Activated CD8-positive, alpha-beta memory T cell treated with anti-CD3 and anti-CD28 coated beads for 48 hours (primary cell): ENCODE measurements at places on chromosomes 7 and 10.

DNA sequence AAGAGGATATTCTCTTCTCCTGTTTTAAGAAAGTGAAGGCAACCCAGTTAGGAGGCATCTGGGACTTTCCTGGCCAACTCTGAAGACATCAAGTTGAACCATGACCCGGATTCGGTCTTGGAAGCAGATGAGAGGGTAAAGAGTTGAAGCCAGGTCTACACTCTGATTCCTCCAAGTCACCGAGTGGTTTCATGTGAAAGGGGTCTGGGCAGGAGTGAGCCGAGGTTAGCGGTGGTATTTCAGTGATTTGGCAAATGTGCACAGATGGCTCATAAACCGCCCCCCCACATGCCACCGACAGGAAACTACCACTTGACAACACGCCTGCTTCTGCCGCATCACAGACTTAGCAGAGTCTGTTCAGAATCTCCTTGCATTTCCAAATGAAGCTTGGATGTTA is 11.4 kb upstream of the REPIN1 start:
- peak; percentile 34 for DNase-seq

DNA sequence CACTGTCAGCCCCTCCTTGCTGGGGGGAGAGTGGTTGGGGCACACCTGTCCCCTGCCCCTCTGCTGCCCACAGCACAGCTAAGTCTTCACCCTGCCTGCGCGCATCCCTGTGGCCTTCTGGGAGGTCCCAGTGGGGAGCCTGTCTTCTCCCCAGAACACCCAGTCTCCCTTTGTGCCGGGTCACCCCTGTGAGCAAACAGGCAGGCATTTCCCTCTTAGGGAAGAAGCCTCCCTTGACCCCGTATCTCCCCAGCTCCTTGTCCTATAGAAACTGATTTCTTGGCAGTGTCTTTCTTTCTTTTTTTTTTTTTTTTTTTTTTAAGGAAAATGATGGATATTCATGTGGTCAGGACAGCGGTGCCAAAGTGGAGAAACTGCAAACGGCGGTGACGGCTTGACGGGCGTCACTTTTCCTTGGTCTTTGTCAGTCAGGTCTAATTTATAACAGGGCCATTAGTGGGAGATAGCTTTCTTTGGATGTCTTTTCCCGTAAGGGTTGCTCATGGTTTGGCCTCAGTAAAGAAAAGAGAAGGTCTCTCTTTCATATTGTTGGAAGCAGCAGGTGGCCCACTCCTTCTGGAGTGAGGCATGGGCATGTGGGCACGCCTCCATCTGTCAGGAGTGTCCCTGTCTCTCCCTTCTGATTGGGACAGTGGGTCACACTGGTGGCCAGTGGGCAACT is 115.3 kb downstream of the NKX6-2 start:
- DNase-seq: no peak

DNA sequence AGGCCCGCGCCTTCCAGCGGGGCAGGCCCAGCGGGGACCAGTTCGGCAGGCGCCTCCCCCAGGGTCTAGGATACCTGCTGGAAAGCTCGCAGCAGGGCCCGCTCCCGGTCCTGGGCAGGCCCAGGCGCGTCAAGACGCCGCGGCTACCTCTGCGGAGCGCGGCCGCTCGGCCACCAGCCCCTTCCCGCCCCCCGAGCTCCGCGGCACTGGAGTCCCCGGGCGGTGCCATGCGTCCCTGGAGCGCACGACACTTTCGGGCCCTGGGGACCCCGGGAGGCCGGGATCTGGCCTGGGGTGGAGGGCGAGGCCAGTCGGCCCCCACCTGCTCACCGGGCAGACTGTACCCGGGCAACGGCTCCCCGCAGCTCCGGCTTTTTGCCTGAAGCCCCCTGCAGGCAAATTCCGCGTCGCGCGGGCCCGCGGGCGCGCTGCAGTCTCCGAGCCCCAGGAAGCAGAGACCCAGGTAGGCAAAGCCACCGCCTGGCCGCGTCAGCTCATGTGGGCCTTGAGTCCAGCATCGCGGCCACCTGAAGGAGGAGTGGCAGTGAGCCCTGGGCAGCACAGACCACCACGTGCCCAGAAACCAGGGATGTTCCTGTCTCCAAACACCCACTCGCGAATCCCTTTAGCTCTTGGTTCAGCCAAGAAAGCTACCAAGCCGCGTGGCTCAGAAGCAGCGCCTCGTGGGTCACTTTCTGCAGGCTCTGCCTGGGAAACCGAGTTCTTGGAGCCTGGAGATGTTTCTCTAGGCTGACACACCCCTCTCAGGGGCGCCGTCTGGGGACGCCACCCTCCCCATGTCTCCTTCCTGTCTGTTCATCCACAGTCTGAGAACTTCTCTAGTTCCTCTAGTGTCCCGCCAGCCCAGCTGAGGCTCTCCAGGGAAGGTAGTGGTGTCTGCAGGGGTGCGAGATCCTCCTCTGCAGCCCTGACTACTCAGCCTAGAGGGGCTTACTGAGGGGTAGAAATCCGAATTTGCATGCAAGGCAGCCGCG is 46.1 kb upstream of the APBB1IP start:
- no peak for DNase-seq

DNA sequence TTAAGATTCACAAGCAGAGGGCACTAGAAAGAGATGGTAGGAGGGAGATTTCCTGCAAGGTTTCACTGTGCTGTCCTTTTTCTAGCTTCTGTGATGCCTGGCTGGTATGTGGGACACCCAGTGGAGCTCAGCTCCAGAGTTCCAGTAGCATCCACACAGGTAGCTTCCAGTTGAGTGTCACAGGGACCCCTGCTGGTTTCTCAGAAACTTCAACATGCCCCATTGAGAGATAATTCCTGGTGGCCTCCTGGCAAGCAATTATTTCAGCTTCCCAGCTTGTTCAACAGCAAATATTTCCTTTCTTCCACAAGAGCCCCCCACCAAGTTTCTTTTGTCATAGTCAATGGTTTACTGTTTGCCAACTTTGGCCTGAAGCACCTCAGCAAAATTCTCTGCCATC is 858.7 kb downstream of the REEP3 start:
- no peak for DNase-seq

- peak; percentile 29 for DNase-seq
Measured at GRCh38 chr7:128425850-128426249, 16.1 kb upstream of the IMPDH1 start.

GRCh38 chr7:158266817-158267741 is 320.5 kb downstream of the PTPRN2 start:
- DNase-seq: no peak

- no peak for DNase-seq
Measured at GRCh38 chr10:21675157-21675796, 141.2 kb downstream of the MLLT10 start.

GRCh38 chr7:99677648-99678045 is 2.1 kb downstream of the CYP3A5 start:
- no peak for DNase-seq

GRCh38 chr7:14305233-14305866 is 315.9 kb upstream of the ETV1 start:
- DNase-seq: no peak

- no peak for DNase-seq
Measured at GRCh38 chr7:77327932-77328628, 88.1 kb downstream of the GSAP start.

DNA sequence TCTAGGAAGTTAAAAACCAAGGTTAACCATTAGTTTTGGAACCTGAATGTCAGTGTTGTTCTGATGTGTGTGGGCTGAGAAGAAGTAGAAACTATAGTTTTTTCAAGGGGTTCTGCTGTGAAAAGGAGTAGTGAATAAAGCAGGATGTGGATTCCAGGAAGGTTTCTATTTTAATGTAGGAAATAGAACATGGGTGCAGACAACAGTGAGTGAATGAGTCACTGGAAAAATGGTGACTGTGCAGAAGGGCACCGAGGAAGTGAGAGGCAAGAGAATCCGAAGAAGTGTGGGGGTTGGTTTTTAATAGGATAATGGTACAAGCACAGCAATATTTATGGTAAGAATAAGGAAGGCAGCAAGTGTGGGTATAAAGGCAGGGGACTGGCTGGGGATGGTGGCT is 120.4 kb downstream of the ARHGAP21 start:
- DNase-seq: no peak

DNA sequence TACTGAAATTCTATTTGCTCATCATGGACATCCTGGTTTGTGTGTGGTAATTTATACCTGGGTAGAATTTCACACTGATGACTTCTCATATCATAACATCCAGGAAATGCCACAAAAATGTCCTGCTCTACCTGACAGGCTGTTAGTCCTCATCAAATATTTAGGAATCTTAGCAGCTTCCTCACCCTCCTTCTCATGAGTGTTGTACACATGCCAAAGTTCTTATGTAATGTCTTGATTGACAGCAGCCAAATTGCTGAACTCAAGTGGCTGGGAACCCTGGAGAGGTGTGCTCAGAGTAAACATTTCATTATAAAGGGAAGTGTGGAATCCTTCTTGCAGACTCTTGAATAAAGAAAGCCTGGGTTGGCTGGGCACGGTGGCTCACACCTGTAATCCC is 8.9 kb downstream of the EEPD1 start:
- no peak for DNase-seq

- no peak for DNase-seq
Measured at GRCh38 chr7:13148548-13148947, 461.1 kb downstream of the ARL4A start.

GRCh38 chr7:128887169-128888038 is 23.1 kb downstream of the KCP start:
- no peak for DNase-seq

DNA sequence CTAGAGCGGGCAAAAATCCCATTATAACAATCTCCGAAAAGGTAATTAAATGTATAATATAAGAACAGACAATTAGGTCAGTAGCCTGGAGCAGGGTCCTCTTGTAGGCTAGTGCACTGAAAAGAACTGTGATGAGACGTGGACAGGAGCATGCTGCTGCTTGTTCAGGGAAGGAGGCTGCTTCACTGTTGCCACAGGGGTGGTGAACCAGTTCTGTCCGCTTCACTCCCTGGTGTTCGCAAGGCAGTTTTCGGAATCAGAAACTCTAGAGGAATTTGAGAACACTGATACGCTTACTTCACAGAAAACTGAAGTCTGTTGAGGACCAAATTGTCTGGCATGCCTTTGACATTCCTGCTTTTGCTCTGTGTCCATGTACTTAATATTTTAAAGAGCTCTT is 17.4 kb downstream of the ZNRF2 start:
- DNase-seq: no peak

- no peak for DNase-seq
Measured at GRCh38 chr7:5429857-5430611, 6.4 kb upstream of the TNRC18 start.

- no peak for DNase-seq
Measured at GRCh38 chr10:115335366-115335765, 242.2 kb downstream of the ATRNL1 start.

GRCh38 chr10:84054743-84055142 is 84.6 kb upstream of the GHITM start:
- no peak for DNase-seq

DNA sequence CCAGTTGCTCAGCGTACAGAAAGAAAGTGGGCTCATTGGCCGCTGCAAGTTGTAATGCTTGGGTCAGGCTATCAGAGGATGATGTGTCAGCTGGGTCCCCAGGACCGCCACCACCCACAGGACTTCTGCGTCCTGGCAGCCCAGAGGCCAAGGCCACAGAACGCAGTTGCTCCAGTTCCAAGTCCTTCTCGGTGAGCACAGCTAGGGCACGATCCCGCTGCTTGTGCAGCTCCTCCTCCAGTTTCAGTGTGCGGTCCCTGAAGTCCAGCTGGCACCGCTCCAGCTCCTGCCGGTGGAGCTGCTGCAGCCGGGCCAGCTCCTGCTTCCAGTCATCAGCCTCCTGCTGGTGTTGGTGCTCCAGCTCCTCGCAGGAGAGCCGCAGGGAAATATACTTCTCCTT is 3.0 kb downstream of the GCC1 start:
- no peak for DNase-seq

- no peak for DNase-seq
Measured at GRCh38 chr10:113061054-113061430, 111.0 kb downstream of the TCF7L2 start.

DNA sequence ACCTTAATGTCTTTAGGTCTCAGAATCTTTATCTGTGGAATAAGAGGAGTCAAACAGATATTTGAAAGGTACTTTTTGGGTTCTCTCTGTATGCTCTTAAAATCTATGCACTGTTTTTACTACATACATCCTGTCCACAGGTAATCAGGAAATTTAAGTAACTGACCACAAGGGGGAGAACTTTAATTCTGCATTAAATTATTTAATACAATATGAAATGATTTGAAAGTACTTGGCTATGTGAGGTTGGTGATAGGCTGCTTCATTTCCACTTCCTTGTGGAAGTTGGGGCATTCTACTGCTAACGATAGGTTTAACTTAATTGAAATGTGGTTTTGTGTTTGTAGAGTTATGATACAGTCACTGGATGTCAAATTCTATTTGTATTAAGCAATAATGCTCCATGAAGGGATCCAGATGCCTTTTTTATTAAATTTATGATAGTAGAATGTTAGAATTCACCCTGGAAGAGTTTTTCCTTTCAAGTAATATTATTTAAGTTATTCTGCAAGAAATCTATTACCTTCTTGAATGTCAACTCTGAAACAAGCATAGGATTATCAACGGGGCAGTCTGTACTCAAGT is 6.0 kb downstream of the TEX47 start:
- DNase-seq: no peak

DNA sequence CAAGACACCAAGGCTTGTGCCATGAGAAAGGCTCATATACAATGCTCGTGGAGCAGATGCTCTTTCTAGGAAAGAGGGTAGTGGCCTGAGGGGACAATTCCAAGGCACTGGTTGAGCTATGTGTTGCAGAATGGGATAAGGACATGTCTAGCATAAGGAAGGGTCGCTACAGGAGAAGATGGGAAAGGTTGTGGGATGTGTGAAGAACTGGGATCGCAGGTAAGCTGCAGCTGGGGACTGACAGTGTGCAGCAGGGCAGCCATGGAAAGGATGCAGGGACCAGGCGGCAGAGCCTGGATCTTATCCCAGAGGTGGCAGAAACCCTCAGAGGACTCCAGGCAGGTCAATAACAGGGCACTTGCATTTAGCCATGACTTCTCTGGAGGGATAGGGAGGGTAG is 56.1 kb downstream of the COBL start:
- no peak for DNase-seq
